Pancreas (tissue), 10 donors: ENCODE measurements at places on chromosomes 6 and 20. TPM values are rescaled to one million over a fixed set of nuclear protein-coding genes. Genes with fewer than 3 reads are reported as not detected.

Gene ASIP
- not detected for polyA plus RNA-seq

Gene SLC17A9
- polyA plus RNA-seq: 6.2 TPM

Gene RSPO3
- 2.3 TPM for polyA plus RNA-seq

Gene AHI1
- 24.8 TPM for polyA plus RNA-seq

Gene HLA-DQA1
- polyA plus RNA-seq: 1.2 TPM

Gene KIAA0408
- 4.9 TPM for polyA plus RNA-seq

Gene LAMP5
- not detected for polyA plus RNA-seq

Gene OXT
- polyA plus RNA-seq: not detected

Gene TRDN
- polyA plus RNA-seq: not detected

Gene C20orf144
- polyA plus RNA-seq: 0.12 TPM

Gene FAM229B
- polyA plus RNA-seq: 21.8 TPM

Gene SLC22A3
- polyA plus RNA-seq: 0.42 TPM

Gene ADAM33
- 20.9 TPM for polyA plus RNA-seq

Gene ITPA
- polyA plus RNA-seq: 90.4 TPM

Gene SLC22A7
- polyA plus RNA-seq: not detected

Gene NOTCH4
- 27.4 TPM for polyA plus RNA-seq

Gene ZC3H12D
- 0.16 TPM for polyA plus RNA-seq

Gene BNIP5
- polyA plus RNA-seq: 1.1 TPM

Gene COL19A1
- 0.04 TPM for polyA plus RNA-seq

Gene HSPA1L
- 1.0 TPM for polyA plus RNA-seq

Gene ZSWIM3
- 1.4 TPM for polyA plus RNA-seq

Gene GSTA3
- not detected for polyA plus RNA-seq

Gene APCDD1L
- polyA plus RNA-seq: 1.8 TPM

Gene ABHD16B
- polyA plus RNA-seq: 0.53 TPM

Gene ZC2HC1B
- not detected for polyA plus RNA-seq

Gene QRSL1
- polyA plus RNA-seq: 5.3 TPM

Gene MTFR2
- polyA plus RNA-seq: 0.26 TPM

Gene TAAR2
- not detected for polyA plus RNA-seq

Gene TCF21
- polyA plus RNA-seq: 0.53 TPM

Gene CRISP2
- 0.65 TPM for polyA plus RNA-seq
